ENCODE measurements at places on chromosomes 7 and 10.

- DNase-seq: no peak
Observed at GRCh38 chr10:72616716-72617115, 9.2 kb downstream of the MICU1 start.

DNA sequence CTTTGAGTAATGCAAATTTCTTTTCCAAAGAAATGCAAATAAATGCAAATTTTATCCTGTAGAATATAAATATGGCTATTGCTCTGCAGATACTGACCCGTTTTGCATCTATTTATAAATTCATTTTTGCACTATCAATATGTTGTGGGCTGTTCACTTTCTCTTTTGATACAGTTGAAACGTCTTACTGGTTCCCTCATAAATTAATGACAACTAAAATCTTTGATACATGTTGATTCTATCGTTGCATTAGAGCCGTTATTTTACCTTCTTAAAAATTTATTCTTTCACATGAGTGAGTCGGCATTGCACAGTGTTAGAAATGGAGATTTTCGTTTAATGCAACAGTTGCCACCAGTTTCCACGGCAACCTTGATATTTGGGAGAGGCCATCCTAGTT, 689.3 kb upstream of the FOXK1 start:
- no peak for DNase-seq

- no peak for DNase-seq
Observed at GRCh38 chr7:134374291-134374690, 57.6 kb upstream of the SLC35B4 start.

GRCh38 chr10:62861507-62861906, 45.3 kb upstream of the EGR2 start:
- peak; percentile 49 for DNase-seq

DNA sequence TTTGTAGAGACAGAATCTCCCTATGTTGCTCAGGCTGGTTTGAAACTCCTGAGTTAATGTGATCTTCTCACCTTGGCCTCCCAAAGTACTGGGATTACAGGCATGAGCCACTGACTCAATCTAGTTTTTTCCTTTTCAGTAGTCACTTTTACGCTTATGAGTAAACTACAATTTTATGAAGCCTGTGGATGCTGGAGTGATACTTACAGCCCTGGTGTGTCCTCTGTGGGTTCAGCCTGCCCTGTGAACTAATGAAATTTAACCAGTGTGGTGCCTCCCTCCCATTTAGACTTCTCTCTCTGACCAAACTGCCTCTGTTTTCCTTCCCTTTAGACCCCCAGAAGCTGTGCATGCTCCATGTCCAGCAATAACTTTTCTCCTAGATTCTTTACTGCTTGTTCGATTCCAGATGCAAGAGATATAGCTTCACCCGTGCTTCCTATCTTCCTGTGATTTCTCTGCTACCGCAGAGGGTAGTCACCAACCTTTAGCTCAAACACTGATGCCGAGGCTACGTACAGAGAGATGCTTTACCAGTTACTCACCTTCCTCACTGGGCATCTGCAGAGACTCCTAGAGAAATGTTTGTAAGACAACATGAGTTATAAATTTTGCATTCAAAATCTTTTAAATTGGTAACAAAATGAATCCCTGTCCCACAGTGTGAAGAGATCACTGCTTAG, 90.8 kb downstream of the KIAA1217 start:
- peak; percentile 93 for DNase-seq

DNA sequence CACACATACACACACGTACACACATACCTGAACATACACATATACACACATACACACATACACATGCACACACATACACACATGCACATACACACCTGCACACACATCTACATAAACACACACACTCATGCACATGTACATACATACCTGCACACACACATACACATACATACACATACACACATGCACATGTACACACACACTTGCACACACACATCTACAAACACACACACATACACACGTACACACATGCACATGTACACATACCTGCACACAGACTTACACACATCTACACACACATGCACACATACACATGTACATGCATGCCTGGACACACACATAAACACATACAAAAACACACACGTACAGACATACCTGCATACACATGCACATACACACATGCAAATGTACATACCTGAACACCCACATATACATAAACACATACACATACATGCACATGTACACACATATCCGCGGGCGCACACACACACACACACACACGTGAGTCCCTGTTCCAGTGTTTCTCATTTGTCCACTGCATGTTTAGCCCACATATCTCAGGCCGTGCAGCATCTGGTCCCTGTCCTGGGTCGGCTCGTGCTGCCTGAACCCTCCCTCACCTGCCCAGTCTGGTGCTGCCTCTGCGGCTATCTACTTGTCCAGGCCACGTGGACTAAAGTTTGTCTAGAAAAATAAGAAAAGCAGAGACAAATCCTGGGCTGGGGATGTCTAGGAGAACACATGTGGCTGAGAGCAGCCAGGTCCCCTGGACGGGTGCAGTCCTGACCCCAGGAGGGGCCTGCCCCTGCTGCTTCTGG, 238.7 kb downstream of the TCERG1L start:
- DNase-seq: no peak

GRCh38 chr10:81886939-81887338, 11.9 kb downstream of the NRG3 start:
- no peak for DNase-seq

- DNase-seq: no peak
Observed at GRCh38 chr7:106313966-106314365, 29.2 kb upstream of the NAMPT start.

DNA sequence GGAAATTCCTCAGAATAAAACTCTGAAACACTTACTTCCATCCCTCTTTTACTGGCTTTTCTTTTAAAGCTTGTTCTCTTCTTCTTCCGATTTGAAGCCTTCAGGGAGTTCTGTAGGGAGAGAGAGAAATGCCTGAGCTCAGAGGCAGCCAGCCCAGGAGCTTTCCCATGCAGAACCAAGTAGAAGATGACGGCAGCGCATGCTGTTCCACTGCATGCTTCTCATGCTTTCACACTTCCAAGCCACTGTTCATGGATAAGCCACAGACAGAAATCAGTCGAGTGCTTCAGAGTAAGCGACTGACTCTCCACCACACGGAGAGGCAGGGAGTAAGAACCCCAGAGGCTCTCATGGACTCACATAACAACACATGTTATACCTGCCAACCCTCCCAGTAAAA, 237.3 kb downstream of the DGKI start:
- DNase-seq: no peak

GRCh38 chr7:101933688-101934121, 116.3 kb downstream of the CUX1 start:
- no peak for DNase-seq

- DNase-seq: peak; percentile 62
Observed at GRCh38 chr10:109929501-109930219, 6.3 kb upstream of the XPNPEP1 start.

DNA sequence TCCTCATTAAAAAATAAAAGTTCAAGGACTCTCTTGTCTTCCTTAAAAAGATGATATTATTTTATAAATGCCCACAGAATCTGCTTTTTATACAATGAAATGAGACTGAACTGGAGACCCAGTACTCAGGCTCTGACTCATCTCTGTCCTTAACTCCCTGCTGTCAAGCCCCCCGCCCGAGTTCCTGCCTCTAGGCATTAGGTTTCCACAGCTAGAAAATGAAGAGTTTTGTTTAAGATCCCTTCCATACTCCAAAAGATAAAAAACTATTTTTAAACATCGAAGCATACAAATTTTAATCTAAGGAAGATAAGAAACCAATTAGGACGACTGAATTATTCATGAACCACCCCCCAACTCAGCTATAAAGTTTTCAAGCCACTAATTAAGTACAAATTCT, 97.7 kb upstream of the FEZF1 start:
- DNase-seq: no peak

DNA sequence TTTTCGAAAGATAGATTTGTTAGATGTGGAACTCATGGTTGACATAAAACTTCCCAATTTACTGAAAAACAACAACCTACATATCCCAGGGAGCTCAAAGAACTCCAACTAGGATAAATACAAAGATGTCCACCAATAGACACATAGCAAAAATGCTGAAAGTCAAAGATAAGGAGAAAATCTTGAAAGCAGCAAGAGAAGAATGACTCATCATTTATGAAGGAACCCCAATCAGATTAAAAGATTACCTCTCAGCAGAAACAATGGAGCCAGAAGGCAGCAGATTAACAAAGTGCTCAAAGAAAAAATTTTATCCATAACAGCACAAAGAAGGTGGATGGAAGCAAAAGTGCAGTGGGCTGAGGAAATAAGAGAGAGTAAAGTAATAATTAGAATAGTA, 908.6 kb downstream of the SORCS3 start:
- DNase-seq: no peak

GRCh38 chr7:130273081-130273932, 6.6 kb downstream of the CPA2 start:
- DNase-seq: peak; percentile 85

GRCh38 chr7:146172112-146172511, 55.5 kb downstream of the CNTNAP2 start:
- DNase-seq: no peak

DNA sequence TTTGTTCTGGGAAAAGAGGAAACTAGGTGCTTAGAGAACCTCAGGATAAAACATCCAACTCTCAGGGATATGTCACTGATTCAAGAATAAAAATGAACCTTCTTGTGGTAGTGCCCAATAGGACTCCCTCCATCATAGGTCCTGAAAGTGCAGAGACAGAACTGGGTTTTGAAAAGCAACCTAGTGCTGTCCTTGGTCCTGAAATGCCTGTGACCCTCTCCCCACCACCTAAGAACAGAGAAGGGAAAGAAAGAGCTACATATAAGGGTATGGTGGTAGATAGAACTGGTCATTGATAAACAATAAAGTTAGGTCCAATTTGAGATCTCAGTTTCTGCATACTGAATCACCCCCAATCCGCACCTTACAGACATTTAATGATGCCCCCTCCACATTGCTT, 953.3 kb downstream of the XPNPEP1 start:
- DNase-seq: peak; percentile 3

GRCh38 chr10:72690071-72690755, 1.7 kb upstream of the MCU start:
- DNase-seq: no peak

GRCh38 chr7:26482927-26483326, 191.3 kb downstream of the SNX10 start:
- DNase-seq: no peak

DNA sequence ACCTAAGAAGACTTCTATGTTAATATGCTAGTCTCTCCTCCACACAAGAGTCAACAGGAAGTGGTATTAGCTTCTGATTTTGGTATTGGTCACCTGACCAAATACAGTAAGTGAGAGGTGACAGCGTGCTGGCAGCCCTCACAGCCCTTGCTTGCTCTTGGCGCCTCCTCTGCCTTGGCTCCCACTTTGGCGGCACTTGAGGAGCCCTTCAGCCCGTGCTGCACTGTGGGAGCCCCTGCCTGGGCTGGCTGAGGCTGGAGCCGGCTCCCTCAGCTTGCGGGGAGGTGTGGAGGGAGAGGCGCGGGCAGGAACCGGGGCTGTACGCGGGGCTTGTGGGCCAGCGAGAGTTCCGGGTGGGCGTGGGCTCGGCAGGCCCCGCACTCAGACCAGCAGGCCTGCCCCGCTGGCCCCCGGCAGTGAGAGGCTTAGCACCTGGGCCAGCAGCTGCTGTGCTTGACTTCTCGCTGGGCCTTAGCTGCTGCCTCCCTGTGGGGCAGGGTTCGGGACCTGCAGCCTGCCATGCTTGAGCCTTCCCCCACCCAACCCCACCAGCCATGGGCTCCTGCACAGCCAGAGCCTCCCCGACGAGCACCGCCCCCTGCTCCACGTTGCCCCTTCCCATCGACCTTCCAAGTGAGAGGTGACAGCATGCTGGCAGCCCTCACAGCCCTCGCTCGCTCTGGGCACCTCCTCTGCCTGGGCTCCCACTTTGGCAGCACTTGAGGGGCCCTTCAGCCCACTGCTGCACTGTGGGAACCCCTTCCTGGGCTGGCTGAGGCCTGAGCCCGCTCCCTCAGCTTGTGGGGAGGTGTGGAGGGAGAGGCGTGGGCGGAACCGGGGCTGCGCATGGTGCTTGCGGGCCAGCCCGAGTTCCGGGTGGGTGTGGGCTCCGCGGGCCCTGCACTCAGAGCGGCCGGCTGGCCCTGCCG, 4.2 kb upstream of the ACSL5 start:
- no peak for DNase-seq

- DNase-seq: no peak
Observed at GRCh38 chr10:88120075-88120474, 256.6 kb downstream of the PTEN start.

DNA sequence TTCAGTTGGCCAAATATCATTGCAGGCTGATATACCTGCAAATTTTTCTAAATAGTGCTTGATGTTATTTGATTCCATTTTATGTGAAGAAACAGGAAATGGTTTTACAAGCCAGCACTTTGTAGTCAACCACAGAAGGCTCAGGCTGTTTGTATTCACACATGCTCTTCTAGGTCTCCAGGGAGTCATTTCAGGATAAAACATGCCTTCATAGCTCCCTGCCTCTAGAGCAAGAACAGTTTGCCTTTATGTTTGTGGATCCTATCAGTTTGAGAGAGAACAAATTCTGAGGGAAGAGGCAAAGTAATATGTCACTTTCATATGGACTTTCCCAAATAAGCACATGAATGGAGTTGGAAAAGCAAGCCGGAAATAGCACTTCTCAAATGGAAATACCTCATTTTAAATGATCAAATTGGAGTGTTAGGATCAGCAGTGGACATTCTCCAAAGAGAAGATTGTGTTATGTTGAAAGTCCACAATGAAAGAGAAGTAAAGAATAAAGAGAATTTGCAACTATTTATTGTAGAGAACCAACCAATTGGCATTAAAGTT, 277.6 kb downstream of the KCND2 start:
- peak; percentile 45 for DNase-seq

DNA sequence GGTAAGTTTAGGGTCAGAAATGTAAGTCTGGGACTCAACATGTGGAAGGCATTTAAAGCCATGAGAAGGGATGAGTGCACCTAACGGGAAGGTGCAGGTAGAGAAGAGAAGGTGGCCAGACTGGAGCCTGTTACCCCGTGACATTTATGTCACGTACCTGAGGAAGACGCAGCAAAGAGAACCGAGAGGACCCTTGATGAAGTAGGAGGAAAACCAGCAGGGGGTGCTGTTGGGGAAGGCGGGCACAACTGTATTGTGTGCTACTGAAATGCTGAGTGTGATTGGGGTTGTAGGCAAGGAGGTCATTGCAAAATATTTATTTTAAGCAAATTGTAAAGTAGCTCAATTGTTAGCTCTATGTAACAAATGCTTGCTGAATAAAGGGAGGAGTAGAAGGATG, 338.2 kb upstream of the PRKCQ start:
- no peak for DNase-seq
